K562 (cell line): ENCODE measurements at places on chromosomes 5 and 9. TPM values are rescaled to one million over a fixed set of nuclear protein-coding genes. Genes with fewer than 3 reads are reported as not detected.

The CCL21 gene
- 0.34 TPM in 1 of 2 replicates, not detected in the other for total RNA-seq

The IL9 gene
- not detected in 2 replicates for total RNA-seq

The NUTM2G gene
- total RNA-seq, result not detected in 2 replicates

The RASGRF2 gene
- total RNA-seq, result 0.04 and 0.09 TPM in 2 replicates

The WDR38 gene
- not detected in 2 replicates for total RNA-seq

The ZNF608 gene
- total RNA-seq, result 1.5 and 2.3 TPM in 2 replicates

The TNFSF15 gene
- total RNA-seq, result not detected in 2 replicates

The SPEF2 gene
- total RNA-seq, result 0.24 and 0.29 TPM in 2 replicates

The WNT8A gene
- not detected in 2 replicates for total RNA-seq

The GRM6 gene
- not detected in 2 replicates for total RNA-seq

The SELENOP gene
- 6.0 and 6.2 TPM in 2 replicates for total RNA-seq

The ADAMTS13 gene
- 0.07 TPM in 1 of 2 replicates, not detected in the other for total RNA-seq

The HAUS6 gene
- total RNA-seq, result 22.5 and 23.1 TPM in 2 replicates

The SMIM32 gene
- total RNA-seq, result not detected in 2 replicates

The PRDM9 gene
- 0.33 and 0.47 TPM in 2 replicates for total RNA-seq

GRCh38 chr5:133644000-133644865 lies 31.9 kb upstream of the FSTL4 start:
- DNase-seq, result no peak

GRCh38 chr9:127121628-127122175 lies 733 bp downstream of the ANGPTL2 start:
- DNase-seq, result no peak

DNA sequence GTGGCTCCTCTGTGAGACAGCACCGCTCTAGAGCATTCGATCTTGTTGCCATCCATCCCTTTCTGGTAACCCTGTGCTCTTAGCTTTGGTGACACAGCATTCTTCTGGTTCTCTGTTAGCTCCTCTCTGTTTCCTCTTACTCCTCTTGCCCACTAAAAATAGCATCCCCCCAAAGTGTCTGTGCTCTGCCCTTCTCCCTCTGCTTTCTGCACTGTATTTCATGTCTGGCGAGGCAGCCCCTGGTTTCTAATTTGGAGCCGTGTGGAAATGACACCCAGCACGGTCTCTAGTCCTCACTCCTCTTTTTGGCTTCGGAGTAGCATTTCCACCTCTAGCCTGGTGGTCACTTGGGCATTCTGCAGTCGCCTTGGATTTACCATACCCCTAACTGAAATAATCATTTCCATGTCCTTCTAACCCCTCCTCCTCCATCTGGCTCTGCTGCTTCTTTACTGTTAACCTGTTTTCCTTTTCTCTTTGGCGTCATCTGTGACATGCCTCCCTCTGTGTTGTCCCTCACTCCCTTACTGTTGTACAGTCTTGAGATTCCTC lies 23.8 kb downstream of the NPR3 start:
- no peak for DNase-seq

- no peak for DNase-seq
Observed at GRCh38 chr9:34170237-34170991, 8.4 kb upstream of the UBAP1 start.

GRCh38 chr9:92289708-92290390 lies 3.6 kb downstream of the IARS1 start:
- no peak for DNase-seq

GRCh38 chr5:72245951-72246532 lies 74.0 kb downstream of the MRPS27 start:
- DNase-seq, result peak; percentile 44

DNA sequence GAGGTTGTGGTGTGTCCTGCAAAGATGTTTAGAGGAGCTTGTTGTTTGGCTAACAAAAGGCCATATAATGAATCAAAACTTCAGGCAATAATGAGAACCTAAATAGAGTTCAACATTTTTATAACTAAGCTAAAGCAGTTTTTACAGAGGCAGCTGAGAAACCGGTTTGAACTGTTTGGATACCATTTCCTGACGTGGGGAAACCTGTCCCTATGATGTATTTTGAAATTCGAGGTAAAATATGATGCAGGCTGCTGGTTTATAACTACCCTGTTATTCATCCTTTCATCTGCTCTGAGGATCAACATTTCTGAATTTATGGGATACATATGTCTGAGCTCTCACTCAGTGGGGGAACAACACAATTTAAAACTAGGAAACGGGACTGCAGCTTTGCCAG lies 289.5 kb upstream of the IRX2 start:
- no peak for DNase-seq

DNA sequence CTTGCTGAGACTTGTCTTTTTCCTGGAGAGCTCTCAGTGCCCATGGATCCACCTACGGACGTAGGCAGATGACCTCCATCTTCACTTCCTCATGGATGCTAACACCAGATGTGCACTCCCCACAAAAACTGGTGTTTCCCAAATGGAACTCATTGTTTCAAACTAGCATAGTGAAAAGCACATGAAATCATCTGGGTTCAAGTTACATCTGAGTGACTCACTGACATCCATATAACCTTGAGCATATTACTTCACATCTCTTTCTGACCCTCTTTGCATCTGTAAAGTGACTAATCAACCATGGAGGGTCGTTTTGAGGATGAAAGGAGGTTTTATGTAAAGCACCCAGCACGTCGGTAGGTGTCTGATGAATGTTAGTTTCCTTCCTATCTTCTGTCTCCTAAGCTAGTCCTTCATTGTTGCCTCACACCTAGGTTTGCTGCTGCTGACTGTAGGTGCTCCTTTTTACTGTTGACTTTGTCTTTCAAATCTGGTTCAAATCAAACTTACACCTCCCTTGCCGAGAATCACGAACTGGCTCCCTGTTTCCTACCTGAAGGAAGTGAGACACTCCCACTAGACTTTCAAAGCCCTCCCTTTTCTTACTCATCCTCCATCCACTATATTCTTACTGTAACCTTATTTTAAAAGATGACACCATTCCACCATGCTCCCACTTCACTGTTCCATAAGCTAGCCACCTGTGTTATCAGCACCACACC lies 10.3 kb downstream of the OCLN start:
- no peak for DNase-seq

- DNase-seq, result no peak
Observed at GRCh38 chr5:120605325-120606079, 141.4 kb downstream of the PRR16 start.

GRCh38 chr9:21429191-21429590 lies 11.0 kb upstream of the IFNA1 start:
- no peak for DNase-seq

DNA sequence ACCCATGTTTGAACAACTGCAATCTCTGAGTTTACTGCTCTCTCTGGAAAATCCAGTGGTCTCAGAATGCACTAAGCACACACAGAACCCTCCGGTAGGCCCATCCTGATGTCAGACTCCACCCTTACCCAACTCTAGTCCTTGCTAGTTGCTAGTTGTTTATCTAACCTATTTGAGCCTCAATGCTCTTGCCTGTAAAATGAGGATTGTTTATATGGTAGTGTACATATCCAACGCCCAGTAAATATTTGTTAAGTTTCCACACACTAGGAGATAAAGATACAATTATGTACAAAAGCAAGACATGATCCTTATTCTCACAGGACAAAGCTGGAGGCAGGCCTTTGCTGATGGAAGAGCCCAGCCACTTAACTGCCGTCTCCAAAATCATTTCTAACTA lies 192.2 kb downstream of the SPOCK1 start:
- no peak for DNase-seq

GRCh38 chr5:77993855-77994318 lies 217.7 kb upstream of the TBCA start:
- no peak for DNase-seq

GRCh38 chr9:81588148-81588871 lies 101.0 kb downstream of the TLE1 start:
- no peak for DNase-seq

DNA sequence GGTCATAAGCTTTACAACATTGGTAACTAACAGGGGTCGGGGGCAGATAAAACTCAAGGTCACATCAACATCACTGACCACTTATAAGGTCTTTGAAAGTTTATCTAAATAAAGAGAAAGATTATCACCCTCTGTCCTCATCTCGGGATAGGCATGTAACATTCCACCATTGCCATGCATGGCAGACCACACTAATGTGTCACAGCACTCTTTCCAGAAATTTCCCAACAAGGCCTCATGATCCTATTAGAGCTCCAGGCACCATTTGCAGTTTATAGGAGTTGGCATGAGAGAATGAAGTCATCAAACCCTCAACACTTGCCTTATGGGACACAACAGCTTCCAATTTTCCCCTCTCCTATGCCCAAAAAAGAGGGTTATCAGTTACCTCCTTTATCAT lies 31.9 kb upstream of the ZNF622 start:
- DNase-seq, result no peak

DNA sequence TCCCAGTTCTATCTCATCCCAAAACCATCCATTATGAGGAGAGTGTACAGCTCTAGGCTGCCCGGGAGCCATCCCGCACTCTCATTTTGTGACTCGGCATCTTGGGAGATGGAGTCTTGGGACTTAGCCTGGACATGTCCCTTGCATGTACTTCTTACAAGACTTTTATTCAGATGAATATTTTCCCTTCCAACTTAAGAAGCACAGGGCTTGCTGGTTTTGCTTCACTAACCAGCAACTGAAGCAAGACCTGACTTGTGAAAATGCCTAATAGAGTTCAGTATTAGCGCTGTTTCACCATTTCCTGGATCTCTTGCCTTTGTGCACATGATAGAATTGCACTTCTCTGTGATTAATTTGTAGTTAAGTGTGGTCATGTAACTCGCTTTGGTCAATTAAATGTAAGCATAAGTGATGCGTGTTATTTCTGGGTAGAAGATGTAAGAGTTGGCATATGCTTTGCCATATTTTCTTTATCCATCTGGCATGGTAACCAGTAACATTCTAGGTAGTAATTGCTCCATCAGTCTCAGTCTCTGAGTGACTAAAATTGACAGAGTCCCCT lies 55.8 kb downstream of the PDCD1LG2 start:
- no peak for DNase-seq

- peak; percentile 82 for DNase-seq
Observed at GRCh38 chr9:130844044-130844451, 9.0 kb downstream of the ABL1 start.

- DNase-seq, result peak; percentile 38
Observed at GRCh38 chr5:10233505-10233904, 16.2 kb downstream of the ATPSCKMT start.

- DNase-seq, result no peak
Observed at GRCh38 chr9:19648672-19649071, 140.2 kb downstream of the SLC24A2 start.

DNA sequence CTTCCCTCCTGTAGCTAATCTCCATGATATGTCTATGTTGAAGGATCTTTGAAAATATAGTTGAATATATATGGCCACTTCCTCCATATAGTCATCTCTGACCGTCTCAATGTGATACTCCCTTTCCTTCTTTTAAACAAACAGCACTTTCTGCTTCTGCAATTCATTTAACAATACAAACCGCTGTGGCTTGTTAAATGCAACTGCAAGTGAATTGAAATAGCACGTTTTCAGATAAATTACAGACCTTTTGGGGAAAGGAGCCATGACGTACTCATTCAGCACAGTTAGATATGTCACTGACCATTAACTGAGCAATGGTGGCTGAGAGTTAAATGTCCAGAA lies 82.5 kb downstream of the FBXO38 start:
- no peak for DNase-seq

DNA sequence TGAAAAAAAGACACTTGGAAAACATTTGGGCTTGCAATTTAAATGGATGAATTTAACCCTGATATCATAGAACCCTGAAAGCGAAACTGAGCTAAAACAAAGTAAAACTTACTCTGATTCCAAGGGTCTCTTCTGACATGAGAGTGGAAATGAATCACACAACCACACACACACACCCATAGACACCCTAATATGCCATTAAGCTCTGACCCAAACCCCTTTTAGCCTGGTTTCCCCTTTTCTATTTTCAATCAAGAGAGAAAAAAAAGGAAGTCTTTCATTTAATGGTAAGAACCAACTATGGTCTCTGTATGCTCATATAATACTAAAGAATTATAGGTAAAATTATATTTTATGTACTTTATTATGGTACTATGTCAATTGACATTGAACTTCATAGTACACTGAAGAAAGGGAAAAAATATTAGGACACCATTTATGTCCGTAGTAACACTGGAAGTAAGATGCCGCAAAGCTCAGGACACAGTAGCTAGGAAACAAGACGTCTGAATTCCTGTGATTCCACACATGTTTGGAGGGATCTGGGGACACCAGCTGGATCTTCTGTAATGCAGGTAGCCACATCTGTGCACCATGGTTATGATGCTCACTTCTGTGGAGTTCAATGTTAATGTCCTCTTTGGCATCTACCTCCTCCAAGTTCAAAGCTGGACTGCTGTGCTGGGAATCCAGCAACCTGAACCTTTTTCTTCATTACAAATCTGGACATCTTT lies 95.8 kb downstream of the PCSK1 start:
- DNase-seq, result no peak

GRCh38 chr5:153122403-153122802 lies 368.1 kb upstream of the GRIA1 start:
- DNase-seq, result no peak

GRCh38 chr5:146342882-146343865 lies 4.5 kb downstream of the POU4F3 start:
- no peak for DNase-seq
